ENCODE measurements at places on chromosomes 7 and 10.

- ATAC-seq = peak; percentile 76
These were observed 93.8 kb downstream of the MAPK8 start for GRCh38 chr10:48400129-48400849.

GRCh38 chr10:112362833-112363232 lies 11.1 kb upstream of the ACSL5 start:
- ATAC-seq = no peak

DNA sequence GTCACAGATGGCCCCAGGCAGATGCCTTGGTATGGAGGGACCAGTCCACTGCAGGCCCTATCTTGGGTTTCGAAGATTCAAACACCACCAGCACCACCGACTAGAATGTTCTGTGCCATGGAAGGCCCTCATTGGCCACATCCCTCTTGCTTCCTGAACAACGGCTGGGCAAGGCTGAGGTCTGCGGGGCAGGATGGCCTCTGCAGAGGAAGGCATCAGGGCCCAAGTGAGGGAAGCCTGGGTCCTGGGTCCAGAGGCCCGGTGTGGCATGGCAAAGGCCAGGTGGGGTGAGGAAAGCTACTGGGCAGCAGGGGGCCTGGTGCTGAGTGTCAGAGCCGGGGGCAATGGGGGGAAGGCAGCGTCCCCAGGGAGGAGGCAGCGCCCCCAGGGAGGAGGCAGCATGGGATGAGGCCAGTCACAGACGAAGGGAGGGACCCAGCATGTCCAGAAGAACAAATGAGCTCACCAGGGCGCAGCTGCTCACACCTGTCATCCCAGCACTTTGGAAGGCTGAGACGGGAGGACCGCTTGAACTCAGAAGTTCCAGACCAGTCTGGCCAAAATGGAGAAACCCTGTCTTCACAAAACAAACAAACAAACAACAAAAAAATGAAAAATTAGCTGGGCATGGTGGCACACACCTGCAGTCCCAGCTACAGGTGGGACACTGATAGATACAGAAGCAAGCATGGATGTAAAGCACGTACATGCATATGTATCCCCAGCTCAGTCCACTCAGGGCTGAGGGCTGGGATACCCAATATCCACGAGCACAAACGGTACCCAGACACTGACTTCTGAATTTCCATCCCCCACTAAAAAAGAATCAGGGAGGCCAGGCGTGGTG lies 64.4 kb downstream of the PROSER2 start:
- no peak for ATAC-seq

- ATAC-seq = no peak
These were observed 40.7 kb upstream of the GJD4 start for GRCh38 chr10:35564341-35564968.

- ATAC-seq = no peak
These were observed 28.2 kb downstream of the C10orf105 start for GRCh38 chr10:71691405-71691804.

- no peak for ATAC-seq
These were observed 75.3 kb upstream of the GRB10 start for GRCh38 chr7:50857804-50858489.

GRCh38 chr10:119306514-119306951 lies 99.2 kb downstream of the GRK5 start:
- ATAC-seq = peak; percentile 29

GRCh38 chr7:103811997-103812396 lies 177.5 kb downstream of the RELN start:
- no peak for ATAC-seq

DNA sequence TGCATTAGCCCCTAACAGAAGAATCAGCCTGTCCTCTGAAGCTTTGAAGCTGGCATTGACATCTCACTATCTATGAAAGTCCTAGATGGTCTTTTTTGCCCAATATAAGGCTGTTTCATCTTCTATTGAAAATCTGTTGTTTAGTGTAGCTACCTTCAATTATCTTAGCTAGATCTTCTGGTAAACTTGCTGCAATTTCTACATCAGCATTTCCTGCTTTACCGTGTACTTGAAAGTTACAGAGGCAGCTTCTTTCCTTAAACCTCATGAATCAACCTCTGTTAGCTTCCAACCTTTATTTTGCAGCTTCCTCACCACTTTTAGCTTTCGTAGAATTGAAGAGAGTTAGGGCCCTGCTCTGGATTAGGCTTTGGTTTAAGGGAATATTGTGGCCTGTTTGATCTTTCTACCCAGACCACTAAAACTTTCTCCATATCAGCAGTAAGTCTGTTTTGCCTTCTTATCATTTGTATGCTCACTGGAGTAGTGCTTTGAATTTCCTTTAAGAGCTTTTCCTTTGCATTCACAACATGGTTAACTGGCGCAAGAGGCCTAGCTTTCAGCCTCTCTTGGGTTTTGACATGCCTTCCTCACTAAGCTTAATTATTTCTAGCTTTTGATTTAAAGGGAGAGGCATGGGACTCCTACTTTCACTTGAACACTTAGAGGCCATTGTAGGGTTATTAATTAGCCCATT lies 32.5 kb downstream of the ARID5B start:
- ATAC-seq = no peak

GRCh38 chr10:68550747-68551411 lies 9.3 kb upstream of the TET1 start:
- peak; percentile 96 for ATAC-seq

DNA sequence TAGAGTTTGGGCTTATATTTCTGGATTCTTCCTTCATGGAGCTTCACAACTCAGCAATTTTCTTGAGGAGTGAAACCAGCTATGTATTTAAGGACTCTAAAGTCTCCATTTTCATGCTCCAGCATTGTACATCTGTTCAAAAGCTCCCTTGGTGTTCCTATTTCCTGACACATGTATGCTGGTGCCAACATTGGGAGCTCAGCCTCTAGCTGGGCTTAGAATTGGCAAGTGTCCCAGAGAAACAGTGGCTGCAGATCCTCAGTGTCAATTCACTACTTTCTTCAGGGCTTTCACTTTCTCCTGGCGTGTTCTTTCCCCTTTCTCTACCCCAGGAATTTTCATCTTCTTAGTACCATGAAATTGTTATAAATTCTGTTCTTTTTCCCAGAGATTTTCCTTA lies 103.1 kb downstream of the ZNF467 start:
- peak; percentile 96 for ATAC-seq

DNA sequence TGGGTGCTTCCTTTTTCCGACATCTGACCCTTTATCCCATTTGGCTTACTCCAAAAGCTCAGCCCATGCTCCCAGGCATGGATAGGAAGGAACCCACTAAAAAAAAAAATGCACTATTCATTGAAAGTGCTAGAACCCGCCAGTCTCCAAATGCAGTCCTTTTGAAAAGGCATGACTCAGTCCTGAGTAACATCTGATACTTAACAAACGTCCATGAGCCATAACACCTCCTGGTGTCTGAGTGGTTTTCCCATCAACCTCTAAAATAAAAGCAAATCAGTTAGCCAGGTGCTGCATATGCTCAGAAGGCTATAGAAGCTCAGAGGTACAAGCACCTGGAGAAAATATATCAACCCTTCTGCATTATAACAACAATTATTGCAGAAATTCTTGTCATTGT lies 45.0 kb upstream of the CACUL1 start:
- ATAC-seq = no peak

DNA sequence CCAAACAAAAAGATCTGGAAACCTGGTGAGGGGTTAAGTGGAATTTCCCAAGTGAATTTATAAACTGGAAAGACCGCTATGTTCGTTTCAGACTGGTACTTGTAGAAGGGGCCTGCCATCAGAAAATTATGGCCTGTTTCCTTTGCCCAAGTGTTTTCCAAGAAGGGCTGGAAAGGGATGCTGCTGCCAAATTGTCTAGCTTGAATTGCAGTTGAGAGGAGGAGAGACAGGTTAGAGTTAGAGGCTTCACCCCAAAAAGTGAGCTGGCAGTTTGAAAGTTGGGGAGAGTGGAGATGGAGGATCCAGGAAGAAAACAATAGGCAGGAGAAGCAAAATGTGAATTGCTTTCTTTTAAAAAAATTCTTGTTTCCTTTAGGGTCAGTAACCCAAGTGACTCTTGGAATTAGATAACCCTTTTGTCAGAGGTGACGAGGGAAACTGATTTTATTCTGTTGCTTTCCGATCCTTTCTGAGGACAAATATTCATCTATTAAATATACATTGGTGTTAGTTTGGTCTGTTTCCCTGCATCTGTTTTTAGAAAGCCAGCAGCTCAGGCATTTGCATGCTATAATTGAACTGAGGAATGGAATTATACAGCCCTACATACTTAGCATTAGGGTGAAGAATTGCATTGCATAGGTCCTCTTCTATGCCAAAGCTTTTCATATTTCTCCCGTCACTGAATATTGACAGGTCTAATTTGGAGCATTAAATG lies 82.5 kb upstream of the PRR15 start:
- no peak for ATAC-seq

GRCh38 chr10:14383266-14383665 lies 52.5 kb upstream of the FRMD4A start:
- ATAC-seq = no peak

- ATAC-seq = peak; percentile 47
These were observed 24.1 kb downstream of the PRF1 start for GRCh38 chr10:70578371-70578947.

- no peak for ATAC-seq
These were observed 23.4 kb downstream of the DOCK4 start for GRCh38 chr7:112182749-112183148.

GRCh38 chr10:88428442-88428841 lies 154.7 kb downstream of the RNLS start:
- ATAC-seq = peak; percentile 43

DNA sequence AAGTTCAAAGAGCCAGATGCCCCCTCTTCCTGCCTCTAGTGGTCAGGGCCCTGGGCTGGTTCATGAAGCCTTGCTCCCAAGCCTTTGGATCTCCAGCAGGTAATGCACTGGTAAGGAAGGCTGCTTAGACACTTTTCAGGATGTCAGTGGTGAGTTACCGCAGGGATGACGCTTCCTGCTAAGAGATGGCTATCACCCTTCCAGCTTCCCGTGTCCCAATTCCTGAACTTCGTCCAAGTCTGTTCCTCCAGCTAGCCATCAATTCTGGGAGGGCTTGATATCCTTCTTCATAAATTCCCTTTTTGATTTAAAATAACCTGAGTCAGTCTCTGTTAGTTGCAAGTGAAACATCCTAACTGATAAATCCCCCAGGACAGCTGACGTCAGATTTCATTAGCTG lies 221.2 kb downstream of the PLXNA4 start:
- ATAC-seq = peak; percentile 38

- no peak for ATAC-seq
These were observed 79.7 kb upstream of the NOBOX start for GRCh38 chr7:144483189-144483588.

DNA sequence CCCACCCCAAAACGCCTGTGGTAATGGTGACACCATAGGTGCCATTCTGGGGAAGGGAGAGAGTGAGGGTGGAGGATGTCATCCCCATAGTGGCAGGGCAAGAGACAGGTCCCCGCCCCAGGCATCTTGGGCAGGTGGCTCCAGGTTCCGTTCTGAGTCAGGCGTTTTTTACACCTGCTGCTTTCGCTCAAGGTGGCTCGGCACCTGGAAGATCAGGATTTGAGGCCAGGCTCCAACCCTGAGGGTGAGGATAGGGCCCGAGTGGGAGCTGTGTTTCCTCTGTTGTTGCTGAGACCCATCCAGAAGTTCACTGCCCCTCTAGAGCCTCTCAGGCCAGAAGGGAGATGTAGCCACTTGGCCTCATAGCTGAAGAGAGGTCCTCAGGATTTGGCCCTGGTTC lies 36.6 kb upstream of the DUSP5 start:
- no peak for ATAC-seq

GRCh38 chr7:88346357-88346756 lies 39.7 kb upstream of the STEAP4 start:
- ATAC-seq = no peak

- ATAC-seq = peak; percentile 91
These were observed 182.3 kb upstream of the IMMP2L start for GRCh38 chr7:111744501-111745155.

DNA sequence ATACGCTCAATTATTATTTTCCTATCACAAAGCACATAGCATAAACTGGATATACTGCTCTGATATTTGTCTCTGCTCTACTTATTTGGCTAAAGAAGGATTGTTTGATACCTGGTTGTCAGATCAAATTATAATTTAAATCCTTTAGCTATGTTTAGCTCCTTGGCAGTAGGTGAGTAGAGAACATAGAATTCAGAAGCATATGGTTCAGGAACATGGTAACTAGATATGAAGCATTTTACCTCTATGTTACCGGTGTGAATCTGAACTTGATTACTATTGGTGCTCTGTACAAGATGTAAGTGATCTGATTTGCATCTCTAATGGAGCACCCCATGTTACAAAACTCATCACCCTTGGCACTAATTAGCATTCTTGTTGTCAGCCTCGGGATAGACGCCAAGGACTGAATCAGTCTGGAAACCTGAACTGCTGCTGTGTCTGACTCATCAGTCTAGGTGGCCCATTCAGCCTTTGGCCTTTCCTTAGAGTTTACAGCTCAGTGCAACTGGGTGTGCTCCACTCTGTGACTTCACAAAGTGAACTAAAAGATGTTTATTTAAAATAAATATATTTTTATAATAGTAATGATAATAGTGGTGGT lies 12.3 kb upstream of the MYPN start:
- ATAC-seq = peak; percentile 76

GRCh38 chr7:101133621-101134398 lies 6.9 kb downstream of the SERPINE1 start:
- ATAC-seq = peak; percentile 1

- ATAC-seq = peak; percentile 73
These were observed 678 bp upstream of the TMEM106B start for GRCh38 chr7:12210179-12211053.

GRCh38 chr7:150371996-150372270 lies 3.3 kb downstream of the REPIN1 start:
- no peak for ATAC-seq

GRCh38 chr10:22648547-22648961 lies 65.8 kb downstream of the PIP4K2A start:
- ATAC-seq = peak; percentile 82

- peak; percentile 37 for ATAC-seq
These were observed at the start of gene INHBA for GRCh38 chr7:41702635-41703371. Gene INHBA, minus strand, starts transcription at chr7:41703090. Its CDS starts 2,716 bp downstream, at chr7:41700374.

DNA sequence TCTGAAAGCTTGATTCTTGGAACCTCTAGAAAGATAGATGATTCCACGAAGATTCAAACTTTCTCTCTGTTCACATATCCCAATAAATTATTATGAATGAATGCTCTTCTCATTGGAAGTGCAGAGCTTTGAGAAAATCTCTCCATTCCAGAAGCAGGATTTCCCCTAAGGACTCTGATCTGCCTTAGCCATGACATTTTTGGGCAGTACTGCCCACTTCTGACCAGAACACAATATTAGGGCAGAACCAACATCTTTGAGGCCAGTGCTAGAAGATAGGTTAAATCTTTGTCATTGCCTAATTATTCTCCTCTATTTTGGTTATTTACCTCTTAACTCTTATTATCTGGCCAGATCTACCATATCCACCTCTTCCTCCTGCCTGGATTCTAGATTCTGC lies 49.9 kb downstream of the ARMC3 start:
- ATAC-seq = no peak

GRCh38 chr10:60429084-60429849 lies 39.6 kb upstream of the ANK3 start:
- peak; percentile 13 for ATAC-seq

GRCh38 chr7:13017333-13017857 lies 330.0 kb downstream of the ARL4A start:
- peak; percentile 46 for ATAC-seq

Data from SK-N-SH treated with all-trans-retinoic acid at 6 μM for 48 hours (cell line).